ENCODE measurements at places on chromosomes 12 and 14.

GRCh38 chr12:32970465-32971110 lies 74.0 kb upstream of the PKP2 start:
- no peak for DNase-seq

- no peak for DNase-seq
Measured at GRCh38 chr12:123077298-123078119, 73.4 kb downstream of the PITPNM2 start.

DNA sequence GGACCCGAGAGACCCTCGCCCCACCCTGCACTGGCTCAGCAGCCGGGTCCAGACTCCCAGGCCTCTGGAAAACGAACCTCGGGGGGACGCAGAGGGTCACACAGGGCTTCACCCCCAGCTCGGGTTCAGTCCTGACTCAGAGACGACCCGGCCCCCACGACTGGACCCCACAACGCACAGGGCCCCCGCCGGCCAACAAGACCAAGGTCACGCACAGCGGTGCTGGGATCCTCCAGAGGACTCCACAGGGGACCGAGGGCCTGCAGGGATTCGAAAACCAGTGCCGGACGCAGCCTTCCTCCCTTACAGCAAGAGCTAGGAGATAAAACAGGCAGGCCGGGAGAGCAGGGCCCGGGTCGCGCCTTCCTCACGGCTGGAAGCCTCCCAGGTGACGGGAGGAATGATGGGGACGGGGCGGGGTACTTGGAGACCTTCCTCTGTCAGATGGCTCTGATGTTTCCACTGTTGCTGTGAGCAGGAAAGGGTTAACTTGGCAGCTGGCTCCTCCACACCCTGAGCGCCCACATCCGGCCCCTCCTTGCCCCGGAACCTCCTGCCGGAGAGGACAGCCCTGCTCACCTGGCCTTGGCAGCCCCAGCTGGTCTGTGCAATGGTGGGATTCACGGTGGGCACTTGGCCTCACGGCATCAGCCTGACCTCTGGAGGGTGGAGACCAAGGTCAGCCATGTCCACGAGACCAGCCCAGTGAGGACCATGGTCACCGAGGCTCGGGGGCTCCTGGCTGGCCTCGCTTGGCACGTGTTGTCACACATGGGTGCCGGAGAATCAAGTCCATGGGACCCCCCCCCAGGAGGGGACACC lies 46.2 kb downstream of the GALNT9 start:
- no peak for DNase-seq

GRCh38 chr12:111074965-111075364 lies 154.6 kb upstream of the MYL2 start:
- no peak for DNase-seq

DNA sequence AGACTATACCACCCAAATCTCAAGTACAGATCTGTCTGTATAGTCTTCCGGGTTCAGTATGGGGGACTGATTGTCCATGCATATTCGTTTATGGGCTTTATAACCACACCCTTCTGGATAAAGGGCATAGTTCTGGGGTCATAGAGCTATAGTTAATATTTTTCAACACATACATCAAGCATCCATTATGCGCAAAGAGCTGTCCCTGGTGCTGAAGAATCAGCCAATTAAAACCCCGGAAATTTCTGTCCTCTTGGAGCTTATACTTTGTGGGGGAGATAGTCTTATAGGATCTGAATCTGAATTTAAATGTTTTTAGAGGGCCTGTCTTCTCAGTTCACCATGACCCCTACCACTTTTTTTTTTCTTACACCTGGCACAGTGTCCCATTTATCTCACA lies 256.7 kb downstream of the SUDS3 start:
- no peak for DNase-seq

Data from amniotic epithelial cell (primary cell).